ENCODE measurements at places on chromosomes 4 and X.

- no peak for DNase-seq
Measured at GRCh38 chr4:106614441-106614840, 245.9 kb upstream of the GIMD1 start.

DNA sequence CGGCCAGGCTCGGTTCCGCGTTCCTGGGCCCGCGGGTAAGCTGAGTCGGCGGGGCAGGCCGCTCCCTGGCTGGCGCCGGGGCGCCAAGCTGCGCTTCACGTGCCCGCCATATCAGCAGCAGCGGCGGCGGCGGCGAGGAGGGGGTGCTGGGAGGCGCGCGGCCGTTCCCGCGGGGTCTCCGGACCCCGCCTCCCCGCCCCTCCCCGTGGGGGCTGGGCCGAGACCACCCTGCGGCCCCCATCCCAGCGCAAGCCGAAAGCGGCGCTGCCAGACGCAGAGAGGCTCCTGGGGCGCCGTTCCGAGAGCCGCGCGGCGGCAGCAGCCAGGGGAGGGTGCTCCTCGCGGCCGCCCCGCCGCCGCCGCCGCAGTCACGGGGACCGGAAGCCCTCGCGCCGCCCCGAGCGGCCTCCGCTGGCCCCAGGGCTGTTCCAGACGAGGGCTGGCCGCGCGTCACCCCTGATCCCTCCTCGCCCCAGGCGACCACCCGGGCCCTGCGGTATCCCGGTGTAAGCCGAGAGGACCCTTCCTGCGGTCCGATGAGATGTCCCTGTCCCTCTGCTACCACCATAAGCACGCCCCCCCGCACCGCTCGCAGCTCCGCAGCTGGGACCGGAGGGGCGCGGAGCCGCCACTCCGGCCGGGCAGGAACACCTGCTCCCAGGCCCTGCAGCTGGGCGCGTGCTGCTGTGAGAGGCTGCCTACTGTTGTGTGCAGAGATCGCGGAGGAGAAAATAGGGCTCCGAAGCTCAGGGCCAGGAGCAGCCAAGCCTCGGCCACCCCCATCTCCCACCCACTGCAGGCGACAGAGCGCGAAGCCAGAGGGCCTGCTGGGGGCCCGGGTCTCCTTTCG, 7.5 kb upstream of the BCOR start:
- DNase-seq = no peak

GRCh38 chrX:153755136-153755535, 8.9 kb upstream of the PLXNB3 start:
- DNase-seq = no peak

- no peak for DNase-seq
Measured at GRCh38 chrX:31199840-31200114, 127.9 kb upstream of the FTHL17 start.

- no peak for DNase-seq
Measured at GRCh38 chr4:53653484-53654053, 62.3 kb upstream of the LNX1 start.
